ENCODE measurements at places on chromosomes 3 and 15.
A peak's percentile ranks its signal among the peaks of the same experiment; 100 is the strongest.

GRCh38 chr3:38374221-38374620 lies 27.6 kb downstream of the XYLB start:
- peak; percentile 65 for DNase-seq

DNA sequence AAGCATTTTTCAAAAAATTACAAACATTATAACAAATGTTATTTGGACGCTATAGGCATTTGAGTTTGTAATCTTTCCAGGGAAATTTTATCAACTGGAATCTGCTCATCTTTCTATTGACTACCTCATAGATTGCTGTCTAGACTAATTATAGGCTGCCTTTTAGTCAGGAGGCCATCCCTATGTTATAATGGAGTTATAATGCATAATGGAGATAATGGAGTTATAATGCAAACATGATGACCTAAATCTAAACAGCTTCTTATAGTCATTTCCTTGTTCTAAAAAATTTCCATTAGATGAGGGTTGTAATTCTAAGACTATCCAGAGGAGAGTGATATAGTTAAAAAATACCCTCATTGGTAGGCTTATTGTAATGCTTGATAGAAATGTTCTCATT lies 226.4 kb downstream of the SI start:
- DNase-seq: no peak

DNA sequence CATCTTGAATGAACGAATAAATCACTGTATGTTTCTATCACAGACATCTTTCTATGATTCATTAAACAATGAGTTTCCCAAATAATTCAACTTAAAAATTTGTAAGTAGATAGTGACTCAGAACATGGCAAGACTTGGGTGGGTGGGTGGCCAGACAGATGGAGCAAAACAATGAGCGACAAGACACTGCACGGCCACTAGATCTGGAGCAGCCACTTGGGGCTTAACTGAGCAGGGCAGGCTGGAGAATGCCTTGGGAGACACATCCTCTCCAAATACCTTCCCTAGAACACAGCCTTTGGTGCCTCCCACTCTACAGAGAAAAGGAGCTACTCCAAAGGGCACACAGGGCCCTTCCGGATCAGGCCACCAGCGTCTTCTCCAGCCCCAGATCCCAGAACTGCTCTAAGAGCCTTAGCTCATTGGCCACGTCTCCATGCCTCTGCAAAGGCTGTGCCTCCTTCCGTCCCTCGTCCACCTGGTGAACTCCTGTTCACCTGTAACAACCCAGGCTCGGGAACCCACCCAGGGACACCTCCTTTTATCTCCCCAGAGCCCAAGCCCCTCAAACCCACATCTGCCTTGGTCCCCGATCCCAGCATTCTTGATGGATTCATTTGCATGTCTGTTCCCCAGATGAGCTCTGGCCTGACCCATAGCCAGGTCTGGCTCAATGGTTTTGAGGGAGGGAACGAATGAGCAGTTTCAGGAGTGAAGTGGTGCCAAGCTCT lies 134.9 kb upstream of the IQSEC1 start:
- DNase-seq: no peak

DNA sequence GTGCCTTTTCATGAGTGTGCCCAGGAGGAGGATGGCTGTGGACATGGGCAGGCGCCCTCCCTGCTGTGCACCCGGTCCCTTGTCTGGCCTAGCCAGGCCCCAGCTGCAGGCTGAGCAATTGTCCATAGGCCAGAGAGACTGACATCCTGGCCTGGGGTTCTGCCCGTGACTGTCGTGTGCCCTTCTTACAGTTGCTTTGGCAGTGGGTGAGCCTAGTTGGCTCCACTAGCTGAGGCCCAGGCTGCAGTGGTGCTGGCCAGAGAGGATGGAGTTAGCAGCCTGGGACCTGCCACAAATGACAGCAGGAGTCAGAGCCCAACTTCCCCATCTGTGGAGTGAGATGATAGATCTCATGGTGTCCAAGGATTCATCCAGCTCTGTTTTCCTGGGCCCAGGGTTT lies 9.0 kb upstream of the CHRNB4 start:
- DNase-seq: no peak

DNA sequence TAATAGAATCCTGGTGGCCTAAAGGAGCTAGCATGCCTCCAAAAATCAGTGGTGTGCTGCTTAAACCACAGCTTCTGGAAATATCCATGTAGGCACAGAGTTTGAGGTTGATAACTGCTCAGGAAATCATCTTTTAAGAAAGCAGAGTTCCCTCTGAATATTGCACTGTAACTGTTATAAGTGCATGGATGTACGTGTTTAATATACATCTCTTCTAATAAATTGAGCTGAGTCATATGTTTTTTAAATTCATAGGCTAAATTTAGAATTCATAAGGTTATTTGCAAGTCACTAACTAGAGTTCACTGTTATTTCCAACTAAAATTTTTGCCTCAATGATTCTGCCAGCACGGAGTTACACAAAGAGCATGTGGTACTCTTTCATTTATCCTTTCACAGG lies 68.9 kb downstream of the MYH15 start:
- no peak for DNase-seq

All from CD4-positive, CD25-positive, alpha-beta regulatory T cell (primary cell).